Bronchial epithelial cell (primary cell): ENCODE measurements at places on chromosomes 1 and 21. TPM values are rescaled to one million over a fixed set of nuclear protein-coding genes. Genes with fewer than 3 reads are reported as not detected.

- no peak for DNase-seq
Observed at GRCh38 chr1:93671099-93671621, 10.5 kb downstream of the BCAR3 start.

GRCh38 chr1:39177706-39178105 lies 26.8 kb upstream of the MACF1 start:
- DNase-seq = no peak

SPRR5 gene
- not detected in 2 replicates for total RNA-seq

GRCh38 chr21:43809853-43810504 lies 20.6 kb downstream of the RRP1 start:
- no peak for DNase-seq
